GOT3 (cell line): ENCODE measurements at places on chromosomes 1 and 21.

DNA sequence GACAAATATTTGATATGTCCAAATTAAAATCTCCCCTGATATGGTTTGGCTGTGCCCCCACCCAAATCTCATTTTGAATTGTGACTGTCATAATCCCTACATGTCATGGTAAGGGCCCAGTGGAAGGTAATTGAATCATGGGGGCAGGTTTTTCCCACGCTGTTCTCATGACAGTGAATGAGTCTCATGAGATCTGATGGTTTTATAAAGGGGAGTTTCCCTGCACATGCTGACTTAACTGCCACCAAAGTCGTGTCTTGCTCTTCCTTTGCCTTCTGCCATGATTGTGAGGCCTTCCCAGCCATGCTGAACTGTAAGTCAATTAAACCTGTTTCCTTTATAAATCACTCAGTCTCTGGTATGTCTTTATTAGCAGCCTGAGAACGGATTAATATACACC lies 207.0 kb downstream of the BARHL2 start:
- no peak for DNase-seq

- DNase-seq, result no peak
Measured at GRCh38 chr1:183636334-183636682, 725 bp upstream of the ARPC5 start.

GRCh38 chr21:46188226-46189212 lies 4.3 kb upstream of the SPATC1L start:
- DNase-seq, result no peak

- DNase-seq, result no peak
Measured at GRCh38 chr1:160206036-160206389, 829 bp downstream of the PEA15 start.

GRCh38 chr1:182217967-182218366 lies 156.5 kb upstream of the ZNF648 start:
- no peak for DNase-seq

DNA sequence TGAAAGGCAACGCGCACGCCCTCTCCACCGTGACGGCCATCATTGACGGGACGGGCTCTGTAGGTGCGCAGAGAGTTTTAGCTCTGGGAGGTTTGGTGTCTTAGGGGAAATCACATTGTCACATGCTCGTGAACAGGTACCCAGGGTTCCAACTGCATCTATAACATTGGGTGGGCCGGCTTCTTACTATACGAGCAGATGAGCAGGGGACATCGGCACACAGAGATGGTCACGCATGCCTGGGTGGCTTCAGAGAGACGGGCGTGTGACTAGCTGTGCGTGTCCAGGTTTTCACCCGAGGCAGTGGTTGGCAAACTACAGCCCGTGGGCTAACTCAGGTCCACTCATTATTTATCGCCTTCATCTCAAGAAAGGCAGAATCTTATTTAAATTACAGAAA lies 54.7 kb downstream of the SLC37A1 start:
- no peak for DNase-seq

- DNase-seq, result no peak
Measured at GRCh38 chr1:160076295-160076694, 5.0 kb upstream of the KCNJ9 start.
